GOT3 (cell line): ENCODE measurements at places on chromosomes 11 and 22.
A peak's percentile ranks its signal among the peaks of the same experiment; 100 is the strongest.

DNA sequence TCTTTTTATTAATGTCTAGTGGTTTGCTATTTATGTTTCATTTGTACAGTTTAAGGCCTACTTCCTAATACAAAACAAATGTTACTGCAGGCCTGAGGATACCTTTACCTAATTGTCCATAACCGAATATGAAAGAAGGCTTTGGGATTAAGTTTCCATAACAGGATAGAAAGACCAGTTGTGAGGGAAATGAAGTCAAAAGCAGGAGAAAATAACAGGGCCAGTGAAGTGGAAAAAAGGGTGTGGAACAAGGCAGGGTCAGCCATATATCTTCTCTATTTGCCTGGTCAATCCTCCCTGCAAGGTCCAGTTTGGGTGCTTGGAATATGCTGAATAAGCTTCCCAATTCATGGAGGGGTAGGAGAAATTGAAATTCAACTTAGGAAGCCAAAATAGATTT is 211.5 kb downstream of the SWAP70 start:
- no peak for DNase-seq

DNA sequence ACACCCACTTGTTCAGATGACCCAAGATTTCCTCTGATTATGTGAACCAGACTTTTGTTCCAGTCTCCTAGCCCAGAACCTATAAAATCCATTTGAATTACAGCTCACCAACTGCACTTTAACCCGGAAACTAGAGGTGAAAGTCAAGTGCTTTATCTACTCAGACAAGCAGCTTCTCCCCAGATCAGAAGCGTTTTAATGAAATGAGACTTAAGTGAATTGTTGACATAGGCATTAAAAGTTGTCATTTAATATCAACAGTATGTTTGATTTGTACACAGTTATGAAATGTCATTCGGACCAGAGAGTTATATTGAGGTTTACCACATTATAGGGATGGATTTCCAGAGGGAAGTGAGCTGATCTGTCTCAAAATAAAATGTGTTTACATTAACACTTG is 52.0 kb downstream of the CADM1 start:
- DNase-seq: no peak

- DNase-seq: no peak
Observed at GRCh38 chr11:72587696-72588095, 86.5 kb downstream of the PDE2A start.

DNA sequence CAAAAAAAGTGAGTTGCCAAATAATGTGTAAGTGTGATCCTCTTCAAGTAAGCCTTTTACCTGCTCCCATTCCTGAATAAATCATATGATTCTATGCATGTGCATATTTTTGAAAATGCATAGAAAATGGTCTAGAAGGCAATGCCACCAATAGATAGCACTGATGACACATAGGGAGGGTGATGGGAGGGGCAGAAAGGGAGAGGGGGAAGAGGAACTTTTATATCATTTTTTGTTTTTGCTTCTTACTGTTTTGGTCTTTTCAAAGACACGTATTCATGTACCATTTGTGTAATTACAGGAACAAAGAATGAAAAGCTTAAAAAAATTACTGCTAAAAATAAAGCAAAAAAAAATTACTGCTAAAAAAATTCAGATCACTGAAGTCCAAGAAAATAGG is 60.8 kb downstream of the C11orf58 start:
- DNase-seq: no peak

DNA sequence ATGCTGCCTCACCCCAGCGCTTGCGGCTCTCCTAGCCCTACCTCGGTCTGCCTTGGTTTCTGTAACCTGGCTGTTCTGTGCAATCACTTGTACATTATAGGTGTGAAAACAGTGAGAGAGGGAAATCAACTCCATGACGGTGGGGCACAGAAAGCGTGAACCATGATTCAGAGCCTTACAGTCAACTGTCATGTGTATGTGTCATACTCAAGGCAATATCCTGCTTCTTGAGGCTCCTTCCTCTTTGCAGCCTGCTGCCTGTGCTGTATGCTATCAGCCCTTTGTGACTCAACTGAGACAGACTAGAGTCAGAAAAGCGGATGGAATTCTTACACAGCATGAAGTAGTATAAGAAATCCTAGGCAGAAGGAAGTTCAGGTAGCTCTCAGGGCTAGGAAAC is 2.1 kb downstream of the NRIP3 start:
- DNase-seq: peak; percentile 1
